Activated CD4-positive, alpha-beta T cell treated with anti-CD3 and anti-CD28 coated beads, Interleukin-2, amount 50 U/mL, for 1 hour (primary cell): ENCODE measurements at places on chromosomes 13 and 19.

DNA sequence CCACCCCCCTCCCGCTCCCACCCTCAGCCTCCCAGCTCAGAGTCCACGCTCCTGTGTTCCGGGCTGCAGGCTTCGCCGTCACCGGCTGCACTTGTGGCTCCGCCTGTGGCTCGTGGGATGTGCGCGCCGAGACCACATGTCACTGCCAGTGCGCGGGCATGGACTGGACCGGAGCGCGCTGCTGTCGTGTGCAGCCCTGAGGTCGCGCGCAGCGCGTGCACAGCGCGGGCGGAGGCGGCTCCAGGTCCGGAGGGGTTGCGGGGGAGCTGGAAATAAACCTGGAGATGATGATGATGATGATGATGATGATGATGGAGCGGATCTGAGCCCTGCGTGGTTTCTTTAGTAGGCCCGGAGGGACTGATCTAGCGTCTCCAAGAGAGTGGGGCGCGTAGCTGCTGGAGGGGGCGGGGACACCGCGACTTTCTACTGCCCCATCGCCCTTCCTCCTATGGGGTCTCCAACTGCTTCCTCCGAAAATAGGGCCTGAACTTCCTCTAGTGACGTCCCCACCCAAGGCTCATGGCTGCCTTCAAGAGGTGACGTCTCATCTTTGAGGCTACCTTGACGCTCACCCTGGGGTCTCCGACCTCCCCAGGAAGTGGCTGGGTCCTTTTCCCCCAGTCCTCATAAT, 1.4 kb downstream of the RETN start:
- no peak for DNase-seq

DNA sequence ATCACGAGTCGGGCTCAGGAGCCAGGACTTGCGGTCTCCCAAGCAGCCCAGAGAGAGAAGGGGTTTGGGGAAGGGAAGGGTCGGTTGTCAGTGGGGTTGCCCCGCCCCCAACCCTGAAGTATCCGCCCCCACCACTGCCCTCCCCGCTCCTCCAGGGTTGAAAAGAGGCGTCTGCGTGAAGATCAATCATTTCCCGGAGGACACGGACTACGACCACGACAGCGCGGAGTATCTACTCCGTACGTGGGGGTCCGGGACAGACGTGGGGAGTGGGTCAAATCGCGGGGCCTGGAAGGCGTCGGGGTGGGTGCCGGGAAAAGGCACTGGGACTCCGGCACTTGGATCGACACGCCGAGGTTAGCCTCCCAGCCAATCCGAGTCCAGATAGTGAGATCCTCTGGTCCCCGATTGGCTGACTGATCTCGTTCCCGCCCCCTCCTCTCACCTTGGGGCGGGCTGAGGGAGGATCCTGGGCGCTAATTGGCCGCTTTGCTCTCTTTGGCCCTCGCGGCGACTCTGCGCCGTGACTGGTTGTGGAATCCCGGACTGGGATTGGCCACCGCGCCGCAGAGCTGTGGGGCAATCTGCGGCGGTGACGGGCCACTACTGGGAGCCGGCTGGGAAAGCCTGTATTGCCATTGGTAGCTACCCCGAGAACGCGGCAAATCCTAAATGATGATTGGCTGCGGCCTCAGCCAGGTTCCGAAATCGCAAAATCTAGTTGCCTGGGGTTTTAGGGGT, 13.3 kb upstream of the CACNG6 start:
- DNase-seq: no peak

DNA sequence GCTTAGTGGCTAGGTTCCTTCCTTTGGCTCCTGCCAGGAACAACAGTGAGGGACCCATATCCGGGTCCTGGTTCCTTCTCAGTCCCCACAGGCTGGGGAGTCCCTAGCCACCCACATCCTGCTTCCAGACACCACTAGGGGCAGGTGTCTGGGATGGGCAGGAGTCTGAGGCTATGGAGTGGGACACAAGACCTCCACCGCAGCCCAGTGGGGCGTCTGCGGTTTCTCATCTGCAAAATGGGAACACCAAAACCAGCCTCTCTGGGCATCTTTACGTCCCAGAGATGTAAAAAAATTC, 879 bp upstream of the FCGBP start:
- DNase-seq: no peak

DNA sequence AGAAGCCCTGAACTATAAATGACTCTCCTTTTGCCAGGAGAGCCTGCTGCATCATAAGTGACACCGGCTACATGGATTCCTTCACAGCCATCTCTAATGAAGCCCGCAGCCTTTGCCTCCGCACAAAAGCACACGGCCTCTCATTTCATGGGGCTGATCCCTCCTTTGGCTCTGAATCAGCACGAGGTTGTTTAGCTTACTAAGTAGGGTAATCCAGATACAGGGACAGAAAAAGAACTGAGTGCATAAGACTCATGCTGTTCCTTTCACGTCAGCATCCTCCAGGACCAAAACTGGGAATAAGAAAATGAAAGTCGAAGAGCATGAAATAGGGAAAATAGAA, 136.3 kb downstream of the DCT start:
- DNase-seq: no peak

GRCh38 chr19:10812902-10813404, 23.1 kb downstream of the TMED1 start:
- DNase-seq: no peak

- no peak for DNase-seq
Observed at GRCh38 chr19:53471916-53472315, 4.4 kb downstream of the ZNF813 start.

- no peak for DNase-seq
Observed at GRCh38 chr19:34135054-34135800, 37.1 kb upstream of the LSM14A start.

GRCh38 chr19:7916103-7916954, 1.7 kb downstream of the TGFBR3L start:
- peak; percentile 39 for DNase-seq

DNA sequence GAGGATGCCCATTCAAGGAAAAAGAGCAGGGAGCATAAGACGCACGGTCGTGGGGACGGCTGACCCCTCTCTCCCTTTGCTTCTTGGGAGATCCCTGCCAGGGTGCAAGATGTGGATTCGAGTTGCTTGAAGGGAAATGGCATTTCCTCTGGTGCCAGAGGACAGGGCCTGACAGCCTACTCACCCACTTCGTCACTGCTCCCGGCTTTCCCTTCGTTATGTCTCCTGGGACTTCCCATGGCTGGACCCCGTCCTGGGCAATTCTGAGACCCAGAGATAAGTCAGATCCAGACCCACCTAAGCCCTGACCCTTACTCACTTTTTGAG, 1.2 kb downstream of the TBC1D17 start:
- no peak for DNase-seq

DNA sequence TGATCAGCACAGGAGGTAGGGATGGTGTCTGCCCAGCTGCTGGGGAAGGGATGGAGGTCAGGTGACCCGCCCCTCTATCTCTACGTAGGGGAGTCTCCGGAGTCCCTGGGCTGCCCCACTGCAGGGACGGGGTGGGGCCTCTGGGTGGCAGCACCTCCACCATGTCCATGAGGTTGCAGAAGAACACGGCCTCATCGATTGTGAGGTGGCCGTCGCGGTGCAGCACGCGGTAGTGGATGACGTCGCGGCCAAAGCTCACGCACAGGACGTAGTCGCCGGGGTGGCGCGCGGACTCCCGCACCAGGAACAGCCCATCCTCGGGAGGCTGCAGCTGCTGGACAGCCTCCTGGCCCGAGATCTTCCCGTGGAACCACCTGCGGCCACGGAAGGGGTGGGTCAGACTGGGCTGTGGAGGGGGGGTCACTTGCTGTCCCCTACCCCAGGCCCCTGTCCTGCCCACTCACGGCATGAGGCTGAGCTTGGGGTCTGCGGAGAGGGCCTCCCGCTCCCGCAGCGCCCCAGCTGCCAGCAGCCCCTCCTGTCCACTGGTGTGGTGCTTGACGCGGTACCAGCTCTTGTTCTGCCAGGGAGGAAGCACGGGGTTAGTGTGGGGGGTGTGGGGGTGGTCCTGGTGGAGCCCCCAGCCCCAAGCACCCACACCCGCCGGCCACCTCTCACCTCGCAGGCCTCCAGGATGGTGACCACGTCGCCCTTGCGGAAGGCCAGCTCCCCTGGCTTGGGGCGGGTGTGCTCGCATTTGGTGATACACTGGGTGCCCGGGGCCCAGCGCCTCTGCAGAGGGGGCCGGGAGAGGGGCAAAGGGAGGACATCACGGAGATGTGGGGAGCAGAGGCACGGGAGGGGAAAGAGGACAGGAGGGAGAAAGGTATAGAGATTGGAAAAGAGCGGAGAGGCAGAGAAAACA, 2.3 kb downstream of the MATK start:
- DNase-seq: peak; percentile 28

DNA sequence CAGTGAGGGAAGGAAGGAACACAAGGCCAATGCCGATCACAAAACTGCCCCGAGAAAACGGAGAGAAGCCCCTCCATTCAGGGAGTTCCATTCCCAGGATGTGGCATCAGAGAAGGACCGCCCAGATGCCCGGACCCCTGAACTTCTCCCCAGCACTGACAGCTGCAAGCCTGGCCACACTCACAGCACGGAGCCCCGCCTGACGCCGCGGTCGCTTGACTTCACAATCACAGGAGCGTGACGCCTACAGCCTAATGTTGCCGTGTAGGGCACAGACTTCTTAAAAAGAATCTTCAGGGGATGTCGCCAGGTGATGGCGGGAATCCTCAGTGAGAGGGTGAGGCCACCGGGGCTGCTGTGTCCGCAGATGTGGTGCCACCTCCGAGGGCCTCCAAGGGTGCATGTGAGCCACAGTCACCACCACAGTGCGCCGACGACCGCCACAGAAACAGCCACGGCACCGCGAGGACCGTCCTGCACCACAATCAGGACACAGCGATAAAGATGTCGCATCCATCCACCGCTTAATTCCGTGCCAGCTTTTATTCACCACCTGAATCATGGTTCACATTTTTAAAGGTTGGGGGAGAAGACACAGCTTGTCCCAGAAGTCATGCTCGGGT, 77.2 kb downstream of the SPACA7 start:
- no peak for DNase-seq

GRCh38 chr13:99985241-99985874, 3.8 kb downstream of the ZIC2 start:
- DNase-seq: no peak

DNA sequence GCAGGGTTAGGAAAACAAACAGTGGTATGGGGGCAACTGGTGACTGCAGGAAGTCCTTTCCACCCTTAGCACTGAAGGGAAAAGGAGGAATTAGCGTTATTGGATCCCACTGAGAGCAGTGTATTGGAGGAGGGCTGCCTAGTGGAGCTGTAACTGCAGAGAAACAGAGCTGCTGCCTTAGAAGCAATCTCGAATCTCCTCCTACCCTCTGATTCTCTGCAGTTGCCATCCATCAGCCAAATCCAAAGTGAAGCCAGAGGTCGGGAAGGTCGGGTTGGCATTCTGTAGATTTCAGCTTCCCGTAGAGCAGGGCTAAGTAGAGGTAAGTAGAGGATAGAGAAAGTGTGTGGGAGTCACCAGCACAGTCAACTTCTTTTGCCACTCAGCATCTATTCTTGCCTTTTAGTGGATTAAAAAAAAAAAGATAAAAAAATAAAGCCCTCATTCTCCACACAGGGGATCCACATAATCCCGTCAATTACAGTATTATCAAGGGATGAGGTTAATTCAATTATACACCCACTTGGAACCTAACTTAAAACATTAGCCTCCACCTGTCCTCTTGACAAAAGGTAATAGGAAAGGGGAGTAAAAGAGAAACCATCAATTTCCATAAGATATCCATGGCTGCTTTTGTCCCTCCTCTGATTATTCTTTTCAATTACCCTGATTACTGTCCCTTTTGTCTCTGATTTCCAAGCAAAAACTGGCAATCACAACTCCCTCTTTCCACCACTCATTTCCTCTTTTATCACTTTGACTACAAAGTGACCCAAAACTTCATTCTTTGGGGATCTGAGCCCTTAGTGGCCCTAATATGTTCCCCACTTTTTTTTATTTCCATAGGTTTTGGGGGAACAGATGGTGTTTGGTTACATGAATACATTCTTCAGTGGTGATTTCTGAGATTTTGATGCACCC, 234.7 kb downstream of the RBM26 start:
- DNase-seq: no peak

DNA sequence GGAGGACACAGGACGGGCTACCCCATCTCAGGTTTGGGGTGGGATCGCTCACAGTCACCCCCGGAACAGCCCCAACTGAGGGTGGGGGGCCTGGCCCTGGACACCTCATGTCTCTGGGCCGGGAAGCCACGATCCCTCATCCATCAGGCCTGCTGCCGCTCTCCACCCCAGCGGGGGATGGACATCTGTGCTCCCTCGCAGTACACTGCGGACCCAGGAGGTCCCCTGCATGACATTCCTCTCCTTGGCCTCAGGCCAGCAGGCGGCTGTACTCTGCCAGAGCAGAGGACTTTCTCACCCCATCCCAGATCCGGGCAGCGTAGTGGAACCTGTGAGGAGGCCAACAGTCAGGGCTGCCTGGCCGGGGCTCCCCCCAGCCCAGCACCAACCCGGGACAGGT, 15.5 kb downstream of the IRGC start:
- DNase-seq: no peak

- peak; percentile 81 for DNase-seq
Observed at GRCh38 chr19:1131718-1132551, 28.1 kb downstream of the GPX4 start.

- DNase-seq: no peak
Observed at GRCh38 chr13:50188696-50189095, 173.5 kb downstream of the KCNRG start.

DNA sequence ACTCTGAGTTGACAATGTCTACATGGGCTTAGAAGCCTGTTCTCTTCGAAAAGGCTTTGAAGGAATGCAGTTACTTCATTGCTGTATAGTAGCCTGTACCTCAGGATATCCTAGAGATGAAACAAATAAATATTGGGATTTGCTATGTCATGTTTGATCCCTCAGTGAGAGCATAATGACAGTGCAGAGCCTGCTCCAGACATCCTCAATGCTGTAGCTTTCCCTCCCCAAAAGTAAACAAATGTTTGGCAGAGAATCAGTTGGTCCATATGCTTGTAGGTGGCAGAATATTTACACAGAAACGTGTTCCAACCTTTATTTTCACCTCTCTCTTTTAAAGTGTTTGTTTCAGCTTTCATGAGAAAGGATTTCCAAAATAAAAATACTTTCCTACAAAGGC, 515.3 kb upstream of the SGCG start:
- no peak for DNase-seq

- no peak for DNase-seq
Observed at GRCh38 chr19:33150852-33151518, 19.1 kb downstream of the WDR88 start.

DNA sequence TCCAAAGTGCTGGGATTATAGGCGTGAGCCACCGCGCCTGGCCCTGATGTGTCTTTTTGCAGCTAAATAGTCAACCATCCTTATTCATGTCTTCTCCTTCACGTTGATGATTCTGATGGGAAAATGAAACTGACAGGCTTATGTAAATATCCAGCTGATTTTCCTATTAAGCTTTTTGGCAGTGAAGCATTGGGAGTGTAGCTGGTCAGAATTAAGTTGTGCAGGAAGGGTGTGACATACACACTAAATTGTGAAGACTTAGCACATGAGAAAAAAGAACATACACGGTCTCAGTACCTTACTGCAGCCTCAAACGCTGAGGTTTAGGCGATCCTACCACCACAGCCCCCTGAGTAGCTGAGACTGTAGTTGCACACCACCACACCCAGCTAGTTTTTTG, 50.5 kb upstream of the USE1 start:
- DNase-seq: no peak

- DNase-seq: no peak
Observed at GRCh38 chr13:53060840-53061490, 32.4 kb downstream of the OLFM4 start.

GRCh38 chr13:21742096-21742495, 71.2 kb downstream of the FGF9 start:
- DNase-seq: no peak

GRCh38 chr19:38304866-38305429, 897 bp downstream of the C19orf33 start:
- no peak for DNase-seq

GRCh38 chr19:34181111-34181864, 9.0 kb downstream of the LSM14A start:
- no peak for DNase-seq

- no peak for DNase-seq
Observed at GRCh38 chr19:3363841-3364500, 2.4 kb upstream of the NFIC start.
